ENCODE measurements at places on chromosomes 5 and 9.

- DNase-seq = no peak
Observed at GRCh38 chr5:148583421-148583965, 70.8 kb downstream of the HTR4 start.

- DNase-seq = no peak
Observed at GRCh38 chr9:71767163-71767775, 1.0 kb downstream of the CEMIP2 start.

DNA sequence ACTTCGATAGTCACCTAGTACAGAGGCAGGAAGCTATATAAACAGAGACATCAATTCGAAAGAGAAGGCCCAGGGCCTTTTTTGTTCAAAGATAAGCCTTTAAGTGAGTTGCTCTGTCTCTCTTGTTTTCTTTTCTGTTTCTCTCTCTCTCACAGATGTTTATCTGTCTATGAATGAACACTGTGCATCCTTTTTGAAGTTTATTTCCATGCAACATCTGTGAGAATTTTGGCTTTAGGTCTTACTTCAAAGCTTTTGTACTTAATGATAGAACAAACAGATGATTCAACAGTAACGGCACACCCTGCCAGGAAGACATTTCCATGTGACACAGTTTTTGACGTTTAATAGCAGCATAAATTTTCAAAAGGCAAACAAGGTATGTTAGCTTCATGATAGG is 1413.1 kb upstream of the CDH6 start:
- DNase-seq = no peak

DNA sequence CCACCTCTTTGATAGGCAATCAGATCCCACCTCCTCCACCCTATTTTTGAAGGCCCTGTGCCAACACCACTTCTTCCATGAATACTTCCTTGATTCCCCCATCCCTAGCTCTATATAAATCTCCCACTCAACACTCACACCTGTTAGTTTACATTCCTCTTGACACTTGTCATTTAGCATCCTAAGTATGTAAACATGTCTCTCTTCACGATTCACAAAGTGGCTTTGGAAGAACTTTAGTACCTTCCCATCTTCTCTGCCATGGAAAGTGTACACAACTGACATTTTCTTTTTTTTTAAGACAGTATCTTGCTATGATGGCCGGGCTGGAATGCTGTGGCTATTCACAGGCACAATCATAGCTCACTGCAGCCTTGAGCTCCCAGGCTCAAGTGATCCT is 1.5 kb upstream of the FXN start:
- DNase-seq = no peak

DNA sequence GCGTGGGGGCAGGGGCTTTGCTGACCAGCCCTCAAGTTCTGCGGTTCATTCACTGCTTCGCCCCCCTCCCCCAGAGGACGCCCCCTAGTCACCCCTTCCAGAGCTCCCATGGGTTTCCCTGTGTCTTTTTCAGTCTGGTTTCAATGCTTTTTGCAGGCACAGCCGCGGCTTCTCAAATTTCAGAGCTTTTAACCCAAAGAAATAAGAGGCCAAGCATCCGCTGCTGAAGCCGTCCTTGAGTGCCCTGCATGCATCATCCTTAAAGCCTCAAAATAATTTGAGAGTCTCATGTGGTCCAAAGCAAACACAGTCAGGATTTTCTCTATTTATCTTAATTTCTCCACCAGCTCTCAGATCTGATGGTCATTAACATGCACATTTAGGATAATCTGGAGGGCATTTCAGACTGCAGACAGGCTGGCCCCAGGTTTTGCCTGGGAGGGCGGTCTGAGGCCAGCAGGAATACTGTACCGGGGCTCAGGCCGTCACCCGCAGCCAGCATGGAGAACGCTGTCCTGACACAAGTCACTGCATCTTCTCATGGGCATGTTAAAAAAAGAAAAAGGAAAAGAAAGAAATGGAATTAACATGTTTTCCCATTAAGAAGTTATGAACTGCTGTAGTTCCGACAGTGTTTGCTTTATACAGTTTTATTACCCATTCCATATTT is 420.8 kb upstream of the IRX4 start:
- DNase-seq = no peak

DNA sequence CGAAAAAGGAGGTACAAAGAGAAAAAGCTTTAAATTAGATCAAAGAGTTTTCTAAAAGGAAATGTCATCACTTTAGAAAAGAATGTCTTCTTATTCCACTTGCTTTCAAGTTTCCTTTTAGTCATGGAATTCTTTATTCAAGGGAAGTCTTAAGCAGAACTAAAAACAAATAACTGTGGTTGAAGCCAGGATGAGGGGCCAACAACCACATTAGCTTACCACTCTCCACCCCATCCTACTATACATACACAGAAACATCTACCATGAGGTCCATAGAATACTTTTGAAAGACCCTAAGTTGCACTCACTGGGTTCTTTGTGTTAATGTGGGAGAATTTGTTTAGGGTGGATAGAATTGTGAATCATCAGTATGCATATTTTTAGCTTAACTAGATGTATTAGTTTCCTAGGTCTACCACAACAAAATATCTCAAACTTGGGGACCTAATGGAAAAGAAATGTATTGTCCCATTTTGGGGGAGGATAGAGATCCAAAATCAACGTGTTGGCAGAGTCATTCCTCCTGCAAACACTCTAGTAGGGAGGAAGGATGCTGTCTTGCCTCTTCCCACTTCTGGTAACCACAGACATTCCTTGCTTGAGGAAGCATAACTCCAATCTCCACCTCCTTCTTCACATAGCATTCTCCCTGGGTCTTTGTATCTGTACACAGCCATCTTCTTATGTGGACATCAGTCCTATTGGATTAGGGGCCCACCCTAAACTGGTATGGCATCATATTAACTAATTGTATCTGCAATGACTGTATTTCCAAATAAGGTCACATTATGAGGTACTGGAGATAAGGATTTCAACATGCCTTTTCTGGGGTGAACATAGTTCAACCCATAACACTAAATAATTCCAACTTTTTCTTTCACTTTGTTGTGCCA is 239.4 kb downstream of the LURAP1L start:
- peak; percentile 31 for DNase-seq

- no peak for DNase-seq
Observed at GRCh38 chr9:98944734-98945074, 997 bp downstream of the COL15A1 start.

Data from non-pigmented ciliary epithelial cell (primary cell).